ENCODE measurements at places on chromosomes 1 and 21. TPM values are rescaled to one million over a fixed set of nuclear protein-coding genes. Genes with fewer than 3 reads are reported as not detected.

CD52 gene
- not detected for total RNA-seq

RGS7 gene
- not detected for total RNA-seq

CADM3 gene
- total RNA-seq: 16.1 TPM

FBXO28 gene
- 37.3 TPM for total RNA-seq

SLC2A5 gene
- total RNA-seq: 14.2 TPM

VHLL gene
- total RNA-seq: 6.0 TPM

TCP10L gene
- total RNA-seq: not detected

LHX8 gene
- 1.7 TPM for total RNA-seq

OR2T11 gene
- 0.48 TPM for total RNA-seq

LCE1B gene
- not detected for total RNA-seq

SERPINC1 gene
- total RNA-seq: not detected

RGSL1 gene
- total RNA-seq: 1.7 TPM

Data from umbilical cord (tissue), 2 donors.